ENCODE measurements at places on chromosomes 16 and 17.

DNA sequence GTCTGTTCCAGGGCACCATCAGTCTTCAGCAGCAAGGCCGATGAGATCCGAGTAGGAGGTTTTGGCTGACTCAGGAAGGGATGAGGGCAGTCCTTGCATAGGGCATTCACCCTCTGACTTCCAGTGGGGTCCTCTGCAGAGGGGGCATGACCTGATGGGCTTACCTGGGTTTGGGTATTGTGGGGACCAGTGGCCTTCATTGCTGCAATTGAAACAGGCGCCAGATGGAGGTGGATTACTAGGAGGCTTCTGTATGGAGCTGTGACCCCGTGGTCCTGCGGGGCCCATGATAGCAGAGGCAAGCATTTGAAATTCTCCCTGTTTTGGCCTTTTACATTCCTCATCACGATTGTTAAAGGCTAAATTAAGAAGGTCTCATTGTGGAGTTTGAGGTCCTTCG is 2448.7 kb downstream of the TP53TG3F start:
- no peak for DNase-seq

DNA sequence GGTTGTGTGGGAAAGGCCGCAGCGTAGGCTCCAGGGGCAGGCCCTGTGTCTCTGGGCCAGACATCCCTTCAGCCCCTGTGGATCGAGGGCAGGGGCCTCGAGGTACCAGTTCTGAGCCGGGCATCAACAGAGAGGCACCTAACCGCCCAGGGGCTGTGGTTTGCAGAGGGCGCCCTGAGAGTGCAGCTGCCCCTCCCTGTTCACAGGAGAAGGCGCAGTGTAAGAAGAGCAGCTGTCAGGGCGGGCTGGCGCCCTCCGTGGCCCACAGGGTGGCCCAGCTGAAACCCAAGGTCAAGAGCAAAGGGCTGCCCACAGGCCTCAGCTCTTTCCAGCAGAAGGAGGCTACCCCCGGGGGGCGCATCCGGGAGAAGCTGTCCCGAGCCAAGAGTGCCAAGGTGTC is 56.5 kb downstream of the ACTG1 start:
- no peak for DNase-seq

DNA sequence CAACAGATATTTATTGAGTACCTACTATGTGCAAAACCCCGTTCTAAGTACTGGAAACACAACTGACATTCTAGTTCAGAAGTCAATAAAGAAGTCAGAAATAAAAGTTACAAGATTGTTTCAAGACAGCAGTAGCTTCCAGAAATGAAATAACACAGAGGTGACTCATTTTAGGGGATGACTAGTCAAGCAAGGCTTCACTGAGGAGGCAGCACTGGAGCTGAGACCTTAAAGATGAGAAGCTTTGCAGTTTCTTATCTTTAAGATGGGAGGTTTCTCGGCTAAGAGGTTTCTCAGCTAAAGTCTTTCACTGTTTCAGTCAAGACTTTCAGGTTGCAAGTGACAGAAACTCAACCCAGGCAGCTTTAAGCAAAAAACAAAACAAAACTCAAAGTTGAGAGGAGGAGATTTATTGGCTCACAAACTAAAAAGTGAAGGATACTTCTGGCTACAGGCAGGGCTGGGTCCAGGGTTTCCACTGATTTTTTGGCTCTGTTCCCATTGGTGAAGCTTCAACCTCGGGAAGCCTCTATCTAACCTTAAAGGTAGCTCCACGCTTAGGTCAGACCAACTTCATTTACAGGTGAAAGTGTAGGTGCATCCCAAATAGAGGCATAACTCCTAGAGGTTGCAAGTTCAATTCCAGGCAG is 7.4 kb upstream of the MMP2 start:
- no peak for DNase-seq

DNA sequence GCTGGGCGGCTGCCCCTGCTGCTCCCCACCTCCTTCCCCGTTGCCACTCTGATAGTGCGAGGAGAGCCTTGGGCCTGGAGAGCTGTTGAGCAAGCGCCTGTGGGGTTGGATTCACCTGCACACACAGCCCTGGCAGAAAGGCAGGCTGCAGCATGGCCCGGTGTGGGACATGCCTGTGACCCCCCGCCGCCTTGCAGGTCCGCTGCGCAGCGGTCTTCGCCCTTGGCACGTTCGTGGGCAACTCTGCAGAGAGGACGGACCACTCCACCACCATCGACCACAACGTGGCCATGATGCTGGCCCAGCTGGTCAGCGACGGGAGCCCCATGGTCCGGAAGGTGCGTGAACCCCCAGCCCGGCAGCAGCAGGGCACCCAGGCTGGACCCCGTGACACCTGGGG is 106.8 kb upstream of the CHMP6 start:
- DNase-seq: no peak

GRCh38 chr16:11550791-11551498 is 35.8 kb downstream of the LITAF start:
- DNase-seq: no peak

GRCh38 chr16:52568983-52569690 is 22.2 kb upstream of the TOX3 start:
- DNase-seq: no peak
